ENCODE measurements at places on chromosomes 5 and 9.

GRCh38 chr5:141402553-141403243, at the start of gene PCDHGA9:
TSS of gene PCDHGA9 (plus strand) at chr5:141402778. CDS start at chr5:141402953, 175 bp downstream.
- DNase-seq: no peak

DNA sequence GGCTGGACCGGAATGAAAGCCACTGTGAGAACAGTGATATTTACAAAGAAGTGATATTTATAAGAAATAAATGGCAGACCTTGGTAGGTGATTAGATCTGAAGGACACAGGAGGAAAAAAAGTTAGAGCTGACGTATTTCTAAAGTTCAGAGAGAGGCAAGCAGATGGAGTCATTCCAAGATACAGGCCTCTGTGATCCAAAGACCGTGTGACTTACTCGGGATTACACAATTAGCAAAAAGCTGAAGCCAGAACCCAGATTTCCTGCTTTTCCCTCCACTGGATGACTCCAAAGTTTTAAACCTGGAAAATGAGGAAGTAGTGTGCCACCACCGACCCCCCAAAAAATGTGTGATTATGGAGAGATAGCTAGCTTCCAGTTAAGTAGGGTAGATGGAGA, 3.1 kb upstream of the DOCK8 start:
- no peak for DNase-seq

GRCh38 chr9:20373263-20373662, 249.0 kb downstream of the MLLT3 start:
- DNase-seq: no peak

- DNase-seq: peak; percentile 88
Measured at GRCh38 chr5:93621327-93621798, 38.3 kb downstream of the NR2F1 start.

DNA sequence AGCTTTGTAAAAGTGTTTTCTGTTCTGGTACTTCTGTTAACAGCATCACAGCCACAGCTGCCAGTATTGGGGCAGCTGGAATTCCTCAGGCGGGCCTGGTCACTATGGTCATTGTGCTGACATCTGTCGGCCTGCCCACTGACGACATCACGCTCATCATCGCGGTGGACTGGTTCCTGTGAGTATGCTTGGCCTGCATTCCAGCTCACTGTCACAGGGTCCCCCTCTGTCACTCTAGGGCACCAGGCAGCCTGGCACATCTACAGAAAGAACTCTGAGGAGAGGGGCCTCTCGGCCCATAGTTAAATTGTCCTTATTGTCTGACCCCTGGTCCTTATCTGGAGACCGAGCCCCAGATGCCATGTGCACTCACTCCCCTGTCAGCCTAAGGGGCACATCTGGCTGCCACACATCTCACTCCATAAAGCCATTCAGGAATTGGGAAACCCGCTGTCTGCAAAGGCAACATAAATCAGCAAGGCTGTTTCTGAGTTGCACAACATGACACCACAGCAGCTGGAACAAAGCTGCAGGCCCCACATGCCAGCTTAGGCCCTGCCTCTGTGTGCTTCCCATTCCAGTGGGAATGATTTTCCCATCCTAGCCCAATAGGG, 77.5 kb downstream of the SLC1A3 start:
- DNase-seq: no peak

Measured in NCI-H146 (cell line).